Central memory CD8-positive, alpha-beta T cell (primary cell): ENCODE measurements at places on chromosomes 4 and X.

- peaks cover 9% of the 10 kb centered on the region for H3K27me3 ChIP-seq
- H3K4me3 ChIP-seq, result no peak overlapping the region
- H3K36me3 ChIP-seq, result no peaks in the 10 kb centered on the region
- no peak overlapping the region for H3K27ac ChIP-seq
- no peaks in the 10 kb centered on the region for H3K4me1 ChIP-seq
- no peak for DNase-seq
Observed at GRCh38 chr4:150126201-150126863, 48.1 kb downstream of the DCLK2 start.

DNA sequence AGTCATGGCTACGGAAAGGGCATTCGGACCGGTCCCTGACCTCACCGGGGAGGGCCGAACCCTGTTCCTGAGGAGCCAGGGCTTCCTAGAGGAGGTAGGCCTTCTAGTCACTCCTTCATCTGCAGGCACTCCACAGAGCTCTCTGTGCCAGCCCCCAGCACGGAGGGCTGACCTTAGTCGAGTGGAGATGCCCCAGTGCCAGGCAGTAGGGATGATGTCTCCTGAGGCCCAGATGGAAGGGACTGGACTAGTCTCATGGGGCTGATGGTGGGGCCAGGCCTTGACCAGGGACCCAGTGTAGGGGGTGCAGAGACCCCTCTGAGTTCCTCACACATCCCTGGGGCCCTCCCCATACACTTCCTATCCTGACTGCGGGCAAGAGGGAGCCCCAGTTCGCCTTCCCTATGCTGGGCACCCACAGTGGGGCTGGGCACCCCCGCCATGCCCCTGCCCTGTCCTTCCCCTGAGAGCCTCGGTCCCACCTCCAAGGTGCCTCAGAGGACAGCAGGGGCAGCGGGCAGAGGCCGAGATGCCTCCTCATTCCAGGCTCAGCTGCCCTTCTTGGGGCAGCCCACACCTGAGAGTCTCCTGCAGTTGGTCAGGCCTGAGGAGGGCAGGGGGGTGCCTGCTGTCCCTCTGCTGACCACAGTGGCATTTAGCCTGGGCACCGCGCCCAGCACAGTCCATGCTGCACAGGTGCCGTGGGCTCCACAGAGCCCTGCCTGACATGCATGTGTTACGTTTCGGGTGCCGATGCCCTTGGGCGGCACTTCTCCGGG is 1.4 kb upstream of the MSANTD1 start:
- no peaks in the 10 kb centered on the region for H3K27me3 ChIP-seq
- H3K4me3 ChIP-seq, result no peak overlapping the region
- DNase-seq, result no peak
- H3K4me1 ChIP-seq, result peaks cover 16% of the 10 kb centered on the region
- H3K27ac ChIP-seq, result no peak overlapping the region
- peaks cover 11% of the 10 kb centered on the region for H3K36me3 ChIP-seq

DNA sequence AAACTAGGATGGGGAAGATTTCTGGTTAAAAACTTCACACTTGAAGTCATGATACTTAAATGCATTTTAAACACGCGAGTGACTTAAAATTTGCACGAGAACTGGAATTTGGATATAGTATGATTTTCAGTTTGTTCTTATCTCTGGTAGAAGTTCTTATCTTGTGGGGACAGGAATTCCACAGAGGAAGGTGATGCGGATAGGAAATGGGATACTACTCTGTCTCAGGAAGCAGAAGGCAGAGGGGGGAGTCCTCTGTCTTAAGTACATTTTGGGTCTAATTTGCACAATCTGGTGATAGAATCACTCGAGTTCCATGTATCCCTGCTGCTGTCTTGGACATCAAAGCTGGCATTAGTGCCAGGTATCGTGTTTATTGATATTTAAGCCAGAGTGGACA is 53.3 kb downstream of the TLL1 start:
- no peaks in the 10 kb centered on the region for H3K27me3 ChIP-seq
- no peaks in the 10 kb centered on the region for H3K36me3 ChIP-seq
- H3K4me1 ChIP-seq, result no peaks in the 10 kb centered on the region

- no peaks in the 10 kb centered on the region for H3K36me3 ChIP-seq
- no peaks in the 10 kb centered on the region for H3K4me1 ChIP-seq
- no peak overlapping the region for H3K27ac ChIP-seq
- no peak for DNase-seq
- H3K27me3 ChIP-seq, result no peaks in the 10 kb centered on the region
Observed at GRCh38 chr4:86326400-86326799, 33.5 kb downstream of the MAPK10 start.

- DNase-seq, result no peak
- H3K4me1 ChIP-seq, result no peaks in the 10 kb centered on the region
- no peak overlapping the region for H3K27ac ChIP-seq
- no peaks in the 10 kb centered on the region for H3K36me3 ChIP-seq
- H3K27me3 ChIP-seq, result no peaks in the 10 kb centered on the region
Observed at GRCh38 chr4:60544981-60545380, 655.1 kb upstream of the ADGRL3 start.

GRCh38 chr4:128597500-128597899 is 212.0 kb upstream of the JADE1 start:
- H3K27me3 ChIP-seq, result peaks cover 36% of the 10 kb centered on the region
- DNase-seq, result no peak
- H3K36me3 ChIP-seq, result no peaks in the 10 kb centered on the region
- no peak overlapping the region for H3K27ac ChIP-seq
- no peaks in the 10 kb centered on the region for H3K4me1 ChIP-seq

DNA sequence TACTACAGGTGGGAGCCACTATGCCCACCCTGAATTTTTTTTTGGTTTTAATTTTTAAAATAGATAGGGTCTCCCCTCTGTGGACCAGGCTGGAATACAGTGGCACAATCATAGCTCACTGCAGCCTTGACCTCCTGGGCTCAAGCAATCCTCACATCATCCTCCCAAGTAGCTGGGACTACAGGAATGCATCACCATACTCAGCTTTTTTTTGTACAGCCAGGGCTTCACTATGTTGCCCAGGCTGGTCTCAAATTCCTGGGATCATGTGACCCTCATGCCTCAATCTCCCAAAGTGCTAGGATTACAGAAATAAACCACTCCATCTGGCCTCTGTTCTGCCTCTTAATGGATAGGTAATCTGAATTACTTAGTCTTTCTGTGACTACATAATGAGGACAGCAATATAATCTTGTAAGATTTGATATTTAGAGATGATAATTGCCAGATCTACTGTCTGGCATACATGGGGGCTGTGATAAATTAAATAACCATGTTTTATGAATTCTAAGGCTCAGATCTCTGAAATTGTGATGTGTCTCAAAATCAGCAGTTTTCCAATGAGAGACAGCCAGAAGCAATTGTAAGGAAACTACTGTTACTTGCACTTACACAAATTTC is 26.7 kb downstream of the PDS5A start:
- H3K36me3 ChIP-seq, result peaks cover 5% of the 10 kb centered on the region
- H3K27ac ChIP-seq, result peak overlapping the region; percentile 32
- H3K27me3 ChIP-seq, result no peaks in the 10 kb centered on the region
- H3K4me3 ChIP-seq, result no peak overlapping the region

GRCh38 chr4:71833232-71833900 is 49.5 kb upstream of the GC start:
- no peaks in the 10 kb centered on the region for H3K36me3 ChIP-seq
- H3K27me3 ChIP-seq, result peaks cover 9% of the 10 kb centered on the region
- no peak overlapping the region for H3K27ac ChIP-seq
- H3K4me3 ChIP-seq, result no peak overlapping the region
- DNase-seq, result no peak

GRCh38 chr4:165726831-165727230 is 146.2 kb upstream of the TLL1 start:
- no peak for DNase-seq
- no peaks in the 10 kb centered on the region for H3K4me1 ChIP-seq
- no peak overlapping the region for H3K27ac ChIP-seq
- H3K27me3 ChIP-seq, result no peaks in the 10 kb centered on the region
- H3K4me3 ChIP-seq, result no peak overlapping the region

GRCh38 chrX:54288968-54289367 is 68.9 kb downstream of the WNK3 start:
- no peak for DNase-seq
- H3K4me3 ChIP-seq, result no peak overlapping the region
- no peak overlapping the region for H3K27ac ChIP-seq

- H3K4me1 ChIP-seq, result no peaks in the 10 kb centered on the region
- H3K4me3 ChIP-seq, result no peak overlapping the region
- H3K27ac ChIP-seq, result no peak overlapping the region
- DNase-seq, result no peak
- H3K27me3 ChIP-seq, result no peaks in the 10 kb centered on the region
Observed at GRCh38 chr4:187840814-187841213, 154.8 kb upstream of the ZFP42 start.

DNA sequence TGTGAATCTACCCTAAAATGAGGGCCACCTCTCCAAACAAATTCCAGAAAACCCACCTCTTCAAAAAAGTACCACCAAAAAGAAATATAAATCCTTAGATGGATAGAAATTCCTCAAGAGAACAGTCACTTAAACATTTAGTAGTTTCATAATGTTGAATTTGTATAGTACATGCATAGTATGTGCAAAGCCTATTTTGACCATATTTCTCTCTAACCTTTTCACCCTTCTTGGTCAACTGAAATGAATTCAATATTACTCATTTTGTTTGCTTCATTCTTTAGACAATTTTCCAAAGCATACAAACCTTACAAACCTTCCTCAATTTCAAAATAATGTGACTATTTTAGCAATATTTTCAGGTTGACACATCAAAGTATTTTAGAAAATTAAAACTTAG is 4.1 kb downstream of the RHOXF1 start:
- no peaks in the 10 kb centered on the region for H3K4me1 ChIP-seq
- H3K27me3 ChIP-seq, result no peaks in the 10 kb centered on the region
- DNase-seq, result no peak
- H3K36me3 ChIP-seq, result no peaks in the 10 kb centered on the region
- H3K27ac ChIP-seq, result no peak overlapping the region
- no peak overlapping the region for H3K4me3 ChIP-seq

GRCh38 chr4:42646013-42646784 is 10.7 kb downstream of the ATP8A1 start:
- no peaks in the 10 kb centered on the region for H3K27me3 ChIP-seq
- H3K27ac ChIP-seq, result peak overlapping the region; percentile 93
- peak overlapping the region; percentile 77 for H3K4me3 ChIP-seq
- peaks cover 72% of the 10 kb centered on the region for H3K4me1 ChIP-seq
- peaks cover 10% of the 10 kb centered on the region for H3K36me3 ChIP-seq
- DNase-seq, result no peak

DNA sequence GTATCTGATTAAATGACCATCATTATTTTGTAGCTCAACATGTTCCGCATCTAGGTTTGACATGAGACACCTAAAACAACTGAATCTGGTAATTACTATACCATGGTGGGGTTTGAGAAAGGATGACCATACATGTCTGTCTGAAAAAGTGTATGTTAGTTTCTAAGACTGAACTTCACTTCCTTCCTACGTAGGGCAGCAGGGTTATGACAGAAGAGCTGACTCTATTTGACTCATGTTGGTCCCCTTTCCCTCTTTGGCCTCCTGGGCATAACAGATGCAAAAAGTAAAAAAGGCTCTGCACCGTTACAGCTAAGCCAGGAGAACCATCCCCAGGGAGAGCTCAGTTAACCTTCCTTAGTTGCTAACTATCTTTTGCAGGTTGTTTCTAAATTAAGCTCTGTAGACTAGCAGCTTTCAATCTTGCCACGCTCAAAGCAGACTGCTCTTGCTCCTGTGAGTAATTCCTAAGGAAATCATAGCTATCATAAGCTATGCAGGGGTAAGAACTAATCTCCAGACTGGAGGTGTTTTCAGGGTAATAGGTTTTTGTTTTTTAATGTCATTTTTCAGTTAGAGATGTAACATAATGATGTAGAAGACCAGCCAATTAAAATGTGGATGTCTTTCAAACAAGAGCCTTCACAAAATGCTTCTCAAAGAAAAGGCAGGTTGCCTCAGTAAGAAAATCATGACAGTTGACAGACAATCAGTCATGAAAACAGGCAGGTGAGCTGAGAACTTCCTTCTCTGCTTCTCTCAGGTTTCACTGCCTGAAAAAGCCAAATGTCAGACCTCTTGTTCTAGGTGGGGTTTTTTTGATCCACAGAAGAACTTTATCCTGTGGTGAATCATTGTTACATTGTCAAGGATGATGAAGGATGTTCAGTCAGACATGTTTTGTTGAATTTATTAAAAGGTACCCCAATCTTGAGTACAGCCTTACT is 66.9 kb upstream of the DAPP1 start:
- peaks cover 12% of the 10 kb centered on the region for H3K27me3 ChIP-seq
- no peaks in the 10 kb centered on the region for H3K4me1 ChIP-seq
- no peak overlapping the region for H3K27ac ChIP-seq
- H3K36me3 ChIP-seq, result no peaks in the 10 kb centered on the region
- no peak overlapping the region for H3K4me3 ChIP-seq

GRCh38 chr4:3703677-3704521 is 62.3 kb upstream of the ADRA2C start:
- no peaks in the 10 kb centered on the region for H3K36me3 ChIP-seq
- no peak for DNase-seq
- H3K27me3 ChIP-seq, result peaks cover 59% of the 10 kb centered on the region

GRCh38 chr4:135775909-135776308 is 1574.3 kb upstream of the PABPC4L start:
- DNase-seq, result no peak
- H3K4me3 ChIP-seq, result no peak overlapping the region
- no peaks in the 10 kb centered on the region for H3K27me3 ChIP-seq
- no peaks in the 10 kb centered on the region for H3K4me1 ChIP-seq

DNA sequence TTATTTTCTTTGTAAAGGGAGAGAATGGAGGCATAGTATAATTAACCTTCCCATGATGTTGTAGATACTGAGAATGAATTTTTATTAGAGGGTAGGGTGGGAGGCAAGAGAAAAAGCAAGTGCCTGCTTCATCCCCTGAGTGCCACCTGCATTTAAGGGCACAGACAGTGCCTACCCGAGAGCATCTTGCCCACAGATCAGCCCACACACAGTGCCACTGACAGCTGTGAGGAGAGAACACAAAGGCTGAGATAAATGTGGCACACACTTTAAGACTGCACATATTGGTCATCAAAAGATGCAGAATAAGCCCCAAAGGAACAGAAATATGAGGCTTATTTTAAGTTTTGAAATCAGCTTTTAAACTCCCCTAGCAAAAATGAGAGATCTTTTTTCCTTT is 250.8 kb downstream of the SLC39A8 start:
- no peak for DNase-seq
- no peaks in the 10 kb centered on the region for H3K4me1 ChIP-seq
- H3K4me3 ChIP-seq, result no peak overlapping the region
- peaks cover 3% of the 10 kb centered on the region for H3K36me3 ChIP-seq
- H3K27me3 ChIP-seq, result peaks cover 10% of the 10 kb centered on the region

DNA sequence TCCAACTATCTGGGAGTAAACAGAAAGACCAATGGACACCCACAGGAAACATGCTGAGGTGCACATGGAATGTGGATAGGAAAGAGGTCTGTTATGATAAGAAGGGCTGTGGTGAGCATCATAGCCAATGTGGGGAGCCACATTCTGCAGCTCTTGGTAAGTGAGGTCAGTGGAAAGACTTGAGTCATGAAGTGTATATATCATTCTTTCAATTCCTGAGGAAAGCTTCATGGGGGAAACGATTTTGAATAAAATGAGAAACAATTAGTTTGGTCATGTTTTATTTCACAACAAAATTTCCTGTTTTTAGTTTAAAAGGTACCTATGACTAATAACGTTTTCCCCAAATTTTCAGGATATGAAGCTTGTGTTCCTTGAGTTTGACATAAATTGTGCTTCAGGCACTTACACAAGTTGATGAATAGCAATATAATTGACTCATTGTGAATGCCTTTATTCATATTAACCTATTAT is 41.4 kb upstream of the RASSF6 start:
- no peaks in the 10 kb centered on the region for H3K4me1 ChIP-seq
- H3K4me3 ChIP-seq, result no peak overlapping the region
- DNase-seq, result no peak
- no peaks in the 10 kb centered on the region for H3K36me3 ChIP-seq
- no peaks in the 10 kb centered on the region for H3K27me3 ChIP-seq

GRCh38 chrX:134365904-134366303 is 94.1 kb upstream of the HPRT1 start:
- H3K4me1 ChIP-seq, result no peaks in the 10 kb centered on the region
- H3K27me3 ChIP-seq, result no peaks in the 10 kb centered on the region
- no peak for DNase-seq
